ENCODE measurements at places on chromosomes 1 and 21. TPM values are rescaled to one million over a fixed set of nuclear protein-coding genes. Genes with fewer than 3 reads are reported as not detected.

- no peaks in the 10 kb centered on the region for H3K36me3 ChIP-seq
- H3K27ac ChIP-seq, result no peak overlapping the region
- H3K27me3 ChIP-seq, result no peaks in the 10 kb centered on the region
- no peaks in the 10 kb centered on the region for H3K4me1 ChIP-seq
Observed at GRCh38 chr1:24251501-24251900, 64.4 kb upstream of the IFNLR1 start.

The FAM167B gene
- total RNA-seq, result 4.2 TPM

DNA sequence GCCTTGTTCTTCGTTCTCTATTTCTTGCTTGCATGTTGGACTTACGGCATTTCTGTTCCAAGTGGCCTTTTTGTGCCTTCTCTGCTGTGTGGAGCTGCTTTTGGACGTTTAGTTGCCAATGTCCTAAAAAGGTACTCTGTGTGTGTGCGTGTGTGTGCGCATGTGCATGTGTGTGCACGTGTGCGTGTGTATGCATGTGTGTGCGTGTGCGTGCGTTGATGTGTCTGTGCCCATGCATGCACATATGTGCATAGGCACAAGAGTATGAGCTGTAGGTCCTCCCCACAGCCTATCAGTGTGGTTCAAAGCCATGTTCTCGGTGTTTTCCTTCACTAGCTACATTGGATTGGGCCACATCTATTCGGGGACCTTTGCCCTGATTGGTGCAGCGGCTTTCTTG, 13.7 kb downstream of the NPPA start:
- no peak overlapping the region for H3K27ac ChIP-seq
- no peak overlapping the region for H3K4me3 ChIP-seq
- DNase-seq, result no peak
- H3K36me3 ChIP-seq, result peaks cover 15% of the 10 kb centered on the region

DNA sequence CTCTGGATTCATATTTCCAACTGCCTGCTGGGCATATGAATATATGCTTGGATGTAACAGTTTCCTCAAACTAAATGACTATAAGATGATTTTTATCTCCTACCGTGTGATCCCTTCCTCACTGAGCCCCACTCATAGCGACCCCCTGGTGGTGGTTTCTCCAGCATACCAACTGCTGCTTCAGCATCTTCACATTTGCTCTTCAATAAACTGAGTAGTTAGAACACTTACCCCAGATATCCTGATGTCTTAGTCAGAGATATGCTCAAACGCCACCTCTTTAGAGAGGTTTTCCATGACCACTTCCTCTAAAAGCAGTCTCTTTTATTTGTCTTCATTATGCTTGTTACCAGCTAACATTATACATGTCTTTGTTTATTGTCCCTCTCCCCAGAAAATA, 10.2 kb upstream of the HNRNPR start:
- no peak overlapping the region for H3K27ac ChIP-seq
- peaks cover 5% of the 10 kb centered on the region for H3K36me3 ChIP-seq
- no peaks in the 10 kb centered on the region for H3K27me3 ChIP-seq
- no peaks in the 10 kb centered on the region for H3K4me1 ChIP-seq
- no peak for DNase-seq

GRCh38 chr1:106173101-106173500, 883.4 kb upstream of the PRMT6 start:
- H3K4me1 ChIP-seq, result no peaks in the 10 kb centered on the region
- no peaks in the 10 kb centered on the region for H3K36me3 ChIP-seq
- no peaks in the 10 kb centered on the region for H3K27me3 ChIP-seq
- H3K27ac ChIP-seq, result no peak overlapping the region

The PCAT6 gene
- not detected for total RNA-seq

Data from GM23248 (cell line).